ENCODE measurements at places on chromosomes 11 and 22.

DNA sequence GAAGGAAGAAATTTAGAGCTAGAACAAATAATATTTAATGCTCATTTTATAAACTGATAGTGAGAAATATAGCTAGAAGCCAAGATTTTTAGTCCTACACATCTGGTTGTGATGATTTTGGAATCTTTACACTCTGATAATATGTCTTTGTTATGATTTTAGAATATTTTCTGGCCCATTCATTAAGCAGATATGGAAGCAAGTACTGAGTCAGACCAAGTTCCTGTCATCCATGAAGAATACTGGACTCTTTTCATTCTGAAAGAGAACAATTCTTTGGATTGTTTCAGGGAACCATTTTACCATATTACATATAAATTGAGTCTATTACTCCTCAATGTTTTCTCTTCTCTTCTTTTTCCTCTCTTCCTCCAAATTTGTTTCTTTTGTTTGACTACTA lies 227.4 kb downstream of the TMEM135 start:
- DNase-seq: no peak

DNA sequence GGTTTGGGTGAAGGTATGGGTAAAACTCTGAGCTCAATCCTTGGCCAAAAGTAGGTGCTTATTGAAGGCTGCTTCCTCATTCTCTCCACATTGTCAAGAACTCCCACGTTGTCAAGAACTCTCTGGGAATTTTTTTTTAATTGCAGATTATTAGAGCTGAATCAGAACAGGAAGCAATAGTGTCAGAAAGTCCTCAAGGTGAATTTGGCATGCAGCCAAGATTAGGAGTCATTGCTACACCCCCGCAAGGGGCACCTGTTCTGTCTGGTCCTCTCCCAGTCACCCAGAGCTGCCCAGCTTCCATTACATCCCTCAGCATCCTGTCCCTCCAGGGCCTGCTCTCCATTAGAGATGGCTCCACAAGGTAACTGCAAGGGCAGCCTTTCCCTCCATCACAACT lies 996.5 kb downstream of the OPCML start:
- no peak for DNase-seq

- no peak for DNase-seq
These were observed 10.4 kb downstream of the ADORA2A start for GRCh38 chr22:24437741-24438328.

DNA sequence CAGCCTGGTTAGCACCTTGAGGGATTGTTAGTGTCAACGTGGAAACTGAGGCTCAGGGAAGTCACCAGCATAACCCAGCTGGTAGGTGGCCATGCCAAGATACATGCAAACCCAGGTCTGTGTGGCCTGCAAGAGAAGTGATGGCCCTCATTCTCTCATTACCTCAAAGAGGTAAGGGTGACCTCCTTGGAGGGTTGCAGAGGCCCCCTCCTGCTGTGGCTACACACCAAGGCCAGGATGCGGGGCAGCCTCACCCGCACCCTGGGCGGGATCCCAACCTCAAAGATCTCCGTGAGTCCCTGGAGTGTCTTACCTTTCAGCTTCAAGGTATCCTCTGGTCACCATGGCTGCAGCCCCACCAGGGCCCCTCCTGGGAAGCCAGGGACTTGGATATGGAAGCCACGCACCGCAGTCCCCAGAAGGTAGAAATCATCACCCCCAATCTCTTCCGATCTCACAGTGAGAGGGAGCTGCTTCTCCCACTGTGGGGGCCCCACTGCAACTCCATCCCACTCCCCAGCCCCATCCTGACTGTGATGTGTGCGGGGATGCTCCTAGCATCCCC lies 95.4 kb downstream of the MORC2 start:
- no peak for DNase-seq

DNA sequence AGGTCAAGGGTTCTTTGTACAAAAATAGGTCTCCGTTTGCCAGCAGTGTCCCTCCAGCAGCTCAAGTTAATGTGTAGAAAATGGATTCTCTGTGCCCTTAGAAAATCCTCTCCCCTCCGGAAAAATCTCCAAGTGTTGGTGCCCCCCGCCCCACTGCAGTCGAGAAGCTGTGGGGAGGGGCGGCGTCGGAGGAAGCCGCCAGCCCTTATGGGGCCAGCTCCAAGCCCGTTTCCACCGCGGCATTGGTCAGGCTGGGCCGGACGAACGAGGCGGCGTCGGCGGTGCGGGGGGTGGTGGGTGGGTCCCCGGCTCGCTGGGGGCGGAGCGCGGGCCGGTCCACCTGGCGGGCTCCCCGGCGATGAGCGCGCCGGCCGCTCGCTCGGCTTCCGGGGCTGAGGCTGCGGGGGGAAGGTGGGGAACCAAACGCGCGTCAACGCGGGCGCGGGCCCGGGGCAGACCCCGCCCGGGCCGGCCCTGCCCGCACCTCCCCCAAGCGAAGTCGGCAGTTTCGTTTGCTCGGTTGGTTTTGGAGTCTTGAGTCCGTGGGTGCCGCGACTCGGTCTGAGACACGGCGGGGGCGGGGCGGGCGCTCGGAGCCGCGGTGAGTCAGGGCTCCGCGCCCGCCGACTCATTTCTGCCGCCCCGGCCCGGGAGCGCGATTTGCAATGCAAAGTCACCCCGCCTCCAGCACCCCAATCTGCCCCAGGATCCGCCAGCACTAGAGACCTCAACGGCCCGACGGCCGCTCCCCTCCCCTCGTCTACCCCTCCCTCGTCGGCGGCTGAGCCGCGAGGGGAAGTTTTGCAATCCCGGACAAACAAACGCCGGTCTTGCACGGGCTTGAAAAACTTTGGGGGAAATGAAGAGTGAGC lies 1.4 kb downstream of the ASCL2 start:
- DNase-seq: peak; percentile 25

- no peak for DNase-seq
These were observed 58.6 kb downstream of the APOL1 start for GRCh38 chr22:36311386-36312085.

DNA sequence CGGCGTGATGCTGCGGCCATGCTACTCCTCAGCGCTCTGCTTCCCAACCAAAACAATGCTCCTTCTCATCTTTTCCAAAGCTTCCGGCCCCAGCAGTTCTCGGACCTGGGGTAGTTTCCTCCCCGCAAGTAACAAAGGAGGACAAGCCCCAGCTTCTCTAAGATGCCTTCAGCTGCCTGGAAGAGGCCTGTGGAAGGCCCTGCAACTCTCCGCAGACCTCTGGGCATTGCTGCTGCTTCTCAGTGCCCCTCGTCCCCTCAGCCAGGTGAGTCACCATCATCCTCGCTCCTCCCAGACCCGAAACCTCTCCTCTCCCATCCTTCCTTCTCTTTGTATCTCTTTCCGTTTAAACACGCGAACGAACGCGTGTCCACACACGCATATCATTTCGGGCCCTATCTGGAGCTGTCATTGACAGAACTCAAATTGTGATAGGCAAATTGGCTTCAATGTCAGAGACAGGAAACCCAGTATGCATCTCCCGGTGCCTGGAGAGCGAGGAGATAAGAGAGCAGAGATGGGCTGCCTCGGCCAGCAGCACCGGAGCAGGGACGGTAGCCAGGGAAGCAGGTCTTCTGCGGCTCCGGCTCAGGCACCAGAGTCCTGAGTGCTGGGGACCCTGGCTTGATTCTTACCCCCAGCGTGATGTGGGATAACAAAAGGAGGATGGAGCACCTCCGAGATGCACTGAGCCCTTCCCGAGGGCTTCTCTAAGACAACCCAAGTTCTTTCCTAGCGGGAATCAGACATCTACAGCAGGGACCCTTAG lies 22.0 kb upstream of the JAM3 start:
- no peak for DNase-seq

DNA sequence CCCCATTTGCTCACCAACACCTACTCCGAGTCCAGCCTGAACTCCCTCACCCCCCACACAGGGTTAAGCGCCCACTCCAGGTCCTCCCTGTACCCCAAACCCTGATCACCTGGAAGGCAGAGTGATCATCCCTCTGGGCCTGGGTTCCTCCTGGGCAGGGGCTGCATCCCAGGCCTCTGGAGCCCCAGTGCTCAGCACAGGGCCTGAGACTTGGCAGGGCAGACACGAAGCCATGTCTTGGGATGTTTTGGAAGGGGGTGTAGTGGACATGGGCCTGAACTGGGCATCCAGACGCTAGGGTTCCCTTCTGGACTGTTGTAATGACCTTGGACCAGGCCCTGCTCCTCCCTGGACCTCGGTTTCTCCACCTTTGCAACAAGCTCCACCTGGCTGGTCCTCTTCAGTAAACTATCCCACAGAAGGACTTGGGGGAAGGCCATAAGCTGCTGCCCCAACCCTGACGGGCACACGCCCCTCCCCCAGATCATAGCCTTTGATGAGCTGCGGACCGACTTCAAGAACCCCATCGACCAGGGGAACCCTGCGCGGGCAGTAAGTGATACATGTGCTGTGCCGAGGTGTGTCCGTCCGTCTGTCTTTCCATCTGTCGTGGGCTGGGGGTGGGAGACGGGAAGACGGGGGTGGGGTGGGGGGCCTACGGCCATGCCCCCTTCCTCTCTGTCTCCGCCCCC lies 3.9 kb downstream of the CNIH2 start:
- DNase-seq: no peak

GRCh38 chr11:33329705-33330329 lies 72.6 kb downstream of the HIPK3 start:
- DNase-seq: no peak

- no peak for DNase-seq
These were observed 7.6 kb upstream of the ARSA start for GRCh38 chr22:50635591-50635990.
